ENCODE measurements at places on chromosomes 13 and 19.

- no peak for DNase-seq
Measured at GRCh38 chr19:35498984-35499527, 8.8 kb upstream of the KRTDAP start.

GRCh38 chr19:30888937-30889336 is 460.3 kb downstream of the TSHZ3 start:
- DNase-seq = no peak

GRCh38 chr13:25973085-25973484 is 78.7 kb downstream of the SHISA2 start:
- DNase-seq = no peak

DNA sequence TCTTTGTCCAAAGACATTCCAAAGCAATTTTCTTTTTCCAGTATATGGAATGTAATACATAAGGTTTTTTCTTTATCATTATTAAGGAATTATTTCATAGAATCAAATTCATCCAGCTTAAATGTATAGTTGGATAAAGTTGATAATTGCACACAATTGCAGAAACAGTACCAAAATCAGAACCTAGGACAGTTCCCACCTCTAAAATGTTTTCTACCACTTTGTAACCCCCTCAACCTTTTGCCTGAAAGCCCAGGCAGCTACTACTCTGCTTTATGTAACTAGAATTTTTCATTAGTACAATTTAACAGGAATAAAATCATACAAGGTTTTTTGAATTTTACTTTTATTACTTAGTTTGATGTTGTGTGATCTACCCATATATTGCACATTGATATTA is 98.0 kb downstream of the PRR20E start:
- no peak for DNase-seq

DNA sequence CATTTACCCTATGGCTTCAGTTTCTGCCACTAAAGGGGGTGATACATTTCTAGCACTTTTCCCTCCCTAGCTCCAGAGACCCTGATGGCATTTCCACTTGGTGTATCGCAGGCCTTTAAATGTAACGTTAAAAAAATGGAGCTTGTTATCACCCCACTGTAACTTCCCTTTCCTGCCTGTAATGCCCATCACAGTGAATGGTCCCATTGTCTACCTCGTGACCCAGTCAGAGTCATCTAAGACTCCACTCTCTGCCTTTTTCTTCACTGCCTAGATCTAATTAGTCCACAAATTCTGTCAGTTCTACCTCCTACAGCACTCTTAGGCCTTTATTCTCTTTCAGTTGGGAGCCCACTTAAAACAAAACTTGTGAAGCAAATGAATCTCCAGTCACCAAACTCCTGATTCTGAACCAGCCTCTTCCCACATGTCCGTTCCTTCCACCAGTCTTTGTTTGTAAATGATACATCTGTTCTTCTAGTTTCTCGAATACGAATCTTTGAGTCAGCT is 64.8 kb downstream of the NHLRC3 start:
- no peak for DNase-seq

- no peak for DNase-seq
Measured at GRCh38 chr19:28492621-28493020, 720.3 kb downstream of the UQCRFS1 start.
